ENCODE measurements at places on chromosomes 16 and 17.

DNA sequence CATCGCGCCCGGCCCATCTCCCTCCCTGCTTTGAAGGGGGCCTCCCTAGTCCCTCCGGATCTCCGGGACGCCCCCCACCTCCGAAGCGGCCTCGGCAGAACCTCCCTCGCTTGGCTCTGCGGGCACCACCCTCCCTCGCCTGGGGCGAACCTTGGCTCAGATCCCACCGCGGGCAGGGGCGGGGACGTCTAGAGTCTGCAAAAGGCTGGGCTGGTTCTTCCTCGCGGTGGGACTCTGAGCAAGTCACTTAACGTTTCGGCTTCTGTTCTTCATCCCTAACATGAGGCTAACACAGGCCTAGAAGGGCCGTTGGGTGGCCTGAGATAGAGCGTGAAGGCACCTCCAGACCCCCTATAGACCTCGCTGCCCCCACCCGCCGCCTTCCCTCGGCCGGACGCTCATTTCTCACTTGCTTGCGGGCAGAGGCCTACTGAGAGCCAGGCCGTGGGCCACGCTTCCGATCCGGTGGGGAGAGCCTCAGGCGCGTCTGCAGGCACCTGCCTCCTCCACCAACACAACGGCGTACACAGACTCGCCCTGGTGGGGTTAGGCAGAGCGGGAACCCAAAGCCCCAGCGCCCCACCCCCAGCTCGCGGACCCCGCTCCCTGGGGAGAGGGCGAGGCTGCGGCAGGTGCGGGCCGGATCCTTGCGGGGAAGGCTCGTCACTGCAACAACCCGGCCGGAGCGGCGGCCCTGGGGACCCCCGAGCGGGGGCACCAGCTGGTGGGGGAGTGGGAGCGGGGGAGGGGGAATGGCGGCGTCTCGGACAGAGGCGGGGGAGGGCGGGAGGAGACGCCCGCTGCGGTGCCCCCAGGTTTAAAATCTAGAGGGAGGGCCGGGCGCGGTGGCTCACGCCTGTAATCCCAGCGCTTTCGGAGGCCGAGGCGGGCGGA lies 5.4 kb downstream of the MYO1C start:
- DNase-seq, result peak; percentile 88

- DNase-seq, result peak; percentile 70
These were observed 7.3 kb upstream of the RHOT2 start for GRCh38 chr16:660459-661183.

- DNase-seq, result no peak
These were observed 272.5 kb upstream of the TNRC6C start for GRCh38 chr17:77685881-77686486.

DNA sequence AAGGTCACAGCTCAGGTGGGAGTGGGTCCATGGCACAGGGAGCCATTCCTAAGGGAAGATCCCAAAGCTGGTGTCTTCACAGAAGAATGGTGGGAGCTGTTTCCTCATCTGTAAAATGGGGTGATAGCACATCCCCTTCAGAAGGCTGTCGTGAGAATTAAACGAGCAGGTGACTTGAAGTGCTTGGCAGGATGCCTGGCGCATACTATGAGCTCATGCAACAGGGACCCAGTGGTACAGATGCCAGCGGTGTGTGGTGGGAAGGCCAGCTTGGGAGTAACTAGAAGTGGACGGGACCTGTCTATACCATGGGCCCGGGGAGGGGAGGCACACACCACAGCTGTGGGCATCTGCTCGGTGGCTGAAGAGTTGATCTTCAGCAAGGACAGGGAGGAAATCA lies 189.3 kb upstream of the TNRC6C start:
- no peak for DNase-seq

GRCh38 chr16:54171626-54172537 lies 114.7 kb downstream of the IRX3 start:
- no peak for DNase-seq

GRCh38 chr17:3959921-3960601 lies 4.2 kb downstream of the ATP2A3 start:
- no peak for DNase-seq

DNA sequence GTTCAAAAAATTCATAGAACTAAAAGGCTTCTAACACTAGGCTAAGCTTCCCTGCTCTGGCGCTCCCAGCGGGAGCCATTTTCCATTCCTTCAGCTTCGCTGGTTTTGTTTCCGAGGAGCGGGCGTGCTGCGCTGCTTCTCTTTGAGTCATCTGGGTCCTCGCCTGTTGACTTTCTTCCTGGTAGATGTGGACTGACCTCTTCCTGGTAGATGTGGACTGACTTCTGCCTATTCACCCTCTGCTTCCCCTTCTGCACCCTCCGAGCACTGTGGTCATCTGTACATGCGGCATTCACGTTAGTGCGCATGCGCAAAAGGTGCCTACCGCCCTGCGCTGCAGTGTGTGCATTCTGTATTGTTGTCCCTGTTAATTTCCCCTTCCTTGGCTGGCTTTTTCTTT lies 40.8 kb upstream of the SEC14L1 start:
- DNase-seq, result no peak

- DNase-seq, result no peak
These were observed 1.7 kb upstream of the IRX6 start for GRCh38 chr16:55322327-55322726.

DNA sequence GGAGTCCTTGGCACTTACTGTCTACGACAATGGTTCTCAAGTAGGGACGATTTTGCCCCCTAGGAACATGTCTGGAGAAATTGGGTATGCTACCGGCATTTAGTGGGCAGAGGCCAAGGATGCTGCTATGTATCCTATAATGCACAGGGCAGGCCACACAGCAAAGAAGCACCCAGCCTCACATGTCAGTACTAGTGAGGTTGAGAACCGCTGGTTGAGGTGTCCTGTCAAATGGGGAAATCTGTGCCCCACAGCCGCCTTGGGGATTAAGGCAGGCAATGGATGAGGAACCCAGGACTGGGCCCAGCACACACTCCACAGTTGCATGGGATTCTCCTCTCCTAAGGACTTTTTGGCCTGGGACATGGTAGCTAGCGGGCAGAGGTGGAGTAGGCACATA lies 86.7 kb upstream of the TOB1 start:
- DNase-seq, result no peak

GRCh38 chr16:25051406-25052150 lies 36.4 kb upstream of the ARHGAP17 start:
- DNase-seq, result no peak

GRCh38 chr17:51258756-51259563 lies 889 bp downstream of the MBTD1 start:
- peak; percentile 15 for DNase-seq

DNA sequence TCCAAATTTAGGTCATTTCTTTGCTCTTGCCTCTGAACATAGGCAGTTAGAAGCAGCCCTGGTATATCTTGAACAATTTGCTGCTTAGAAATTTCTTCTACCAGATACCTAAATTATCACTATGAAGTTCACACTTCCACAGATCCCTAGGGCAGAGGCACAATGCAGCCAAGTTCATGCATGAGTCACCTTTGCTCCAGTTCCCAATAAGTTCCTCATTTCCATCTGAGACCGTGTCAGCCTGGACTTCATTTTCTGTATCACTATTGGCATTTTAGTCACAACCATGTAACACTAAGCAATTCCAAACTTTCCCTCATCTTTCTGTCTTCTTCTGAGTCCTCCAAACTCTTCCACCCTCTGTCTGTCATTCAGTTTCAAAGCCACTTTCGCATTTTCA lies 45.0 kb downstream of the KCNJ16 start:
- no peak for DNase-seq

- DNase-seq, result no peak
These were observed 7.5 kb upstream of the AXIN2 start for GRCh38 chr17:65568918-65569317.

DNA sequence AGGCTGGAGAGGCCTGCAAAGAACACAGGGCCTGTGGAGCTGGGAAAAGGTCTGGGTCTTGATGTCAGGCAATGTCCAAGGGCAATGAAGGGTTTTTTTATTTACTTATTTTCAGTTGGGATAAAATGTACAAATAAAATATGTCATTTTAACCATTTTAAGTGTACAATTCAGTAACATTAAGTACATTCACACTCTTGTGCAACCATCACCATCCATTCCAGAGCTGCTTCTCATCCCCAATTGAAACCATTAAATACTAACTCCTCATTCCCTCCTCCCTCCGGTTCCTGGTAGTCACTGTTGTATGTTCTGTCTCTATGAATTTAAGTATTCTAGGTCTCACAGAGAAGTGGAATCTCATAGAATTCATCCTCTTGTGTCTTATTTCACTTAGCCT lies 444.7 kb downstream of the HS3ST3B1 start:
- no peak for DNase-seq

- DNase-seq, result no peak
These were observed 81.6 kb downstream of the CACNG1 start for GRCh38 chr17:67125924-67126323.

DNA sequence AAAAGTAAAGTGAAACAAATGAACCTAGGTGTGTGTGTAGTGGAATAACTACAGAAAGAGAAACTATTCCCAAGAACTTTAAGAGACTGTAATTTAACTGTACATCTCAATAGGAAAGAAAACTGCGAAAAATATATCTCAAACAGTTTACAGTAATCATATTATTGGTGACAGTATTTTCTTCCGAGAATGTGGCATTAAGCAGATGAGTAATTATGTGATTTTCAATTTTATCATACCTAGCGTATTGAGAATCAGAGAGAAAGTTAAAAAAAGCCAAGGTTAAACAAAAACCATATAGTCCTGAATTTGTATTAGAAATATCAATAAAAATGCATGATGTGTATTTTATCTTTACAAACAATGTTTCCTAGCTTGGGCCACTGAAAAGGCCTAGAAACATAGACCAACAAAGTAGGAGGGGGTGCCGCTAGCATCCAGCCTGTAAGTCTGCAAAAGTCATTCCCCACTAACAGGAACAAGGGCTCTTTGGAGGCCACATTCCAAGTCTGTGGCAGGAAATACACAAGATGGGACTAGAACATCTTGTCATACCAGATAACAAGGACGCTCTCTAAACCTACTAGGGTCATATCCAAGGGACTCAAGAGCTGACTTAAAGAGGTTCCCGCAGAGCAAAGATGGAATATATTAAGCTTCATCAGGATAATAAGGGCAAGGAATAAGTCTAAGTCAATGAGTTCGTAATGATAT lies 20.5 kb downstream of the RNF157 start:
- no peak for DNase-seq

DNA sequence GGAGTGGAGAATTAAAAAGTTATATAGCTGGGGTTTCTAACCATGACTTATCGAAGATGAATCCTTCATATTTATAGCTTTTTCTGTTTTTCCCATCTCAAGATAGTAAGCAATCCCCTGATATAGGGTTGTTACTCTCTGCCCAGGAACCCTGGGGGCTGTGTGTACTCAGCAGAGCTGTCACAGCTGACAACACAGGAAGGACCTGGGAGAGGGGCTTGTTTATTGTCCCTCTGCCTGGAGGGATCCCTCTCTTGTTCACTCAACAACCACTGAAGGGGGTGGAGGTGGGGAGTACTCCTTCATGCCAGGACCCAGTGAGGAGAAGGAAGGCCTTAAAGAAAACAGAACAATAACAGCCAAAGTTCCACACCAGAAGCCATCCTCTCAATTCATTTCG lies 19.8 kb downstream of the ASIC2 start:
- DNase-seq, result no peak

DNA sequence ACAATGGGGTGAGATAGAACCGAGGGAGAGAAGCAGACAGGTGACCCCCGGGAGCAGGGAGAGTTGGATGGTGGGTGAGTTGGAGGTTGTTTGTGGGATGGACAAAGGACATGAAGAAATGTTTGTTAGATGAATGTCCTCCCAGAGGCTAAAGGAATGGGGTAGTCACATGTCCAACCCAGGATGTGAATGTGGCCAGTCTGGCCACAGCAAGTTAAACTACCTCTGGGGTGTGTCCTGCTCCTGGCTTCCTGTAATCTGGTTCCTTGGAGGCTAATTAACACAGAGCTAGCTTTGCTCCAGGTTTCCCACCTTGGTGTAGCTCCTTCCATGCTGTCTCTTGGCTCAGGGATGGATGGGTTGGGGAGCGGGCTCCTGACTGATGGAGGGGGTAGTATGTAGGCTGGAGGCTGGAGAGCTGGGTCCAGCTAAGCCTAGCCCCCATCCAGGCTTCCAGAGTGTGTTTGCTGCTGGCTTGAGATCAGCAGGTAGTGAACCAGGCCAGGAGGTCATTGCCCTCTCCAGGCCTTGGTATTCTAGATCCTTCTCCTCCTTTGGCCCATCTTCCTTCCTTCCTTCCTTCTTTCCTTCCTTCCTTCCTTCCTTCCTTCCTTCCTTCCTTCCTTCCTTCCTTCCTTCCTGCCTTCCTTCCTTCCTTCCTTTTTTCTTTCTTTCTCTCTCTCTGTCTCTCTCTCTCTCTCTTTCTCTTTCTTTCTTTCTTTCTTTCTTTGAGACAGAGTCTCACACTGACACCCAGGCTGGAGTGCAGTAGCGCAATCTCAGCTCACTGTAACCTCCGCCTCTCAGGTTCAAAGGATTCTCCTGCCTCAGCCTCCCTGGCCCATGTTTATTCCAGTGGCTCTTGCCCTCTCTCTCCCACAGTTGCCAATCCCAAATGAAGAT lies 28.0 kb upstream of the UBE2G1 start:
- DNase-seq, result no peak

GRCh38 chr17:82366749-82367148 lies 4.8 kb upstream of the UTS2R start:
- no peak for DNase-seq

- DNase-seq, result peak; percentile 89
These were observed at the start of gene PSME3 for GRCh38 chr17:42832934-42833766. TSS of gene PSME3 (plus strand) at chr17:42833397. CDS start at chr17:42833632, 235 bp downstream.

GRCh38 chr17:72439893-72440502 lies 319.2 kb downstream of the SOX9 start:
- no peak for DNase-seq

GRCh38 chr17:35942588-35943186 lies 826 bp downstream of the LYZL6 start:
- DNase-seq, result no peak

- DNase-seq, result no peak
These were observed 11.0 kb downstream of the FBRS start for GRCh38 chr16:30669026-30669902.

- no peak for DNase-seq
These were observed 6.4 kb downstream of the HAP1 start for GRCh38 chr17:41728056-41728455.

DNA sequence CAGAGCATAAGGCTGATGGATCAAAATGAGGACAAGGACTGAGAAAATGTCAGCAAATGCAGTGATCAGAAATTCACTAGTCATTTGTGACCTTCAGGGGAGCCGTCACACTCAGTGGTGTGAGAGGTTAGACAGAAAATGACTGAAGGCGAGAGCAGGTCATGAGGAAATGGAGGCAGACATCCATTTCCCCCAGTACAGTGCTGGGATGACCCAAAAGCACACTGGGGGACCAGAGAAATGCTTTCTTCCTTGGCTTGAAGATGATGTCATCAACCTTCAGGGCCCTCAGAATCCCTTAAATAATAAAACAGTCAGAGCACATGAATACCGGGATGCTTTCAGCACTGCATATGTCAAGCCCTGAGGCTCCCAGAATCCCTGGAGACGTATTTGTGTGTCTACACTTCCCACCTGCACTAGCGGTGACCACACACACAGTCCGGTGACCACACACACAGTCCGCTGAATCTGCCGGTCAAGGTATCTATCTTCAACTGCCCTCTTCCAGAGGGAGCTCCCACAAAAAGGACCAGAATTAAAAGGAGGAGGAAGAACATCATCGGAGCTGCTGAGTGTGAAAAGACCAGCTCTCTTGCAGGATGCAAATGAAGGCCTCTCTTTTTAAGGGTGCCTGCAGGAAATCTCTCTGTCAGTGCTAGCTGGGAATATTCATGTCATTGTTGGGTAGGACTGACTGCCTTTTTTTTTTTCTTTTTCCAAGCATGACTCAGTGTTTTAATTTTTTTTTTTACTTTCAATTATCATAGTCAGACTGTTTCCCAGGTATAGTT lies 8.2 kb downstream of the UBE2O start:
- no peak for DNase-seq

GRCh38 chr17:50218071-50218759 lies 16.8 kb upstream of the COL1A1 start:
- no peak for DNase-seq

- DNase-seq, result no peak
These were observed 849 bp upstream of the SOX15 start for GRCh38 chr17:7590743-7591142.
